NCI-H526 (cell line): ENCODE measurements at places on chromosomes 3 and 15.

DNA sequence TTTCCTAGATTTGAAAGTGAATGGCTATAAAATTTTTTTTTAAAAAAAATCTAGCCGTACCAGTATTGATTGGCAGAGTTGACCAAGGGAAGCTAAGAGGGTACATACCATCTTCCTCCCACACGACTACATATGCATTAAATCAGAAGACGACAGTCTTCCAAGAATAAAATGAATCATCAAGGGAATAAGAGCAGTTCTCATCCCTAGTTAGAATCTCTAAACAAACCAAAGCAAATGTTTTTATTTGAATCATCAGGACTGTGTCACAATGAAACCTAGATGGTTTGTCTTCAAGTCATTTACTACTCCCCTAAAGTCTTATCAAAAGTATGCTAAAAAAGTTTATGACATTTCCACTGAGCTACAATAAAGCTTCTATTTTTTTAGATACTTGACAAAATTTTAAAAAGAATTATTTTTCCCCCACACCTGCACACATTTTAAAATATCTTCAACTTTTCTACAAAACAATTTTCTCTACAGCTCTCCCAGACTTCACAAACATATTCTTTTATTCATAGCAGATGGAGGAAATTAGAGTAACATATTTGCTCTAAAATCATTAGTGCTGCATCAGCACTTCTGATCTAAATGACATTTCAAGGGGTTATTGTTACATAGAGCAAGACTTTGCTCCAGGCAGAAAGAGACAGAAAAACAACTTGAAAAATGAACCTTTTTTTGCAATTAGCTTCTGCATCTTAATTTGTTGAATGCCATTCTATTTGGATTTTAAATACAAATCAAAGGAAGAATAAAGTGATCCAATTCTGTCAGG, 547.1 kb downstream of the FHIT start:
- DNase-seq = no peak

GRCh38 chr15:52551762-52552161, 17.1 kb downstream of the ARPP19 start:
- DNase-seq = no peak

DNA sequence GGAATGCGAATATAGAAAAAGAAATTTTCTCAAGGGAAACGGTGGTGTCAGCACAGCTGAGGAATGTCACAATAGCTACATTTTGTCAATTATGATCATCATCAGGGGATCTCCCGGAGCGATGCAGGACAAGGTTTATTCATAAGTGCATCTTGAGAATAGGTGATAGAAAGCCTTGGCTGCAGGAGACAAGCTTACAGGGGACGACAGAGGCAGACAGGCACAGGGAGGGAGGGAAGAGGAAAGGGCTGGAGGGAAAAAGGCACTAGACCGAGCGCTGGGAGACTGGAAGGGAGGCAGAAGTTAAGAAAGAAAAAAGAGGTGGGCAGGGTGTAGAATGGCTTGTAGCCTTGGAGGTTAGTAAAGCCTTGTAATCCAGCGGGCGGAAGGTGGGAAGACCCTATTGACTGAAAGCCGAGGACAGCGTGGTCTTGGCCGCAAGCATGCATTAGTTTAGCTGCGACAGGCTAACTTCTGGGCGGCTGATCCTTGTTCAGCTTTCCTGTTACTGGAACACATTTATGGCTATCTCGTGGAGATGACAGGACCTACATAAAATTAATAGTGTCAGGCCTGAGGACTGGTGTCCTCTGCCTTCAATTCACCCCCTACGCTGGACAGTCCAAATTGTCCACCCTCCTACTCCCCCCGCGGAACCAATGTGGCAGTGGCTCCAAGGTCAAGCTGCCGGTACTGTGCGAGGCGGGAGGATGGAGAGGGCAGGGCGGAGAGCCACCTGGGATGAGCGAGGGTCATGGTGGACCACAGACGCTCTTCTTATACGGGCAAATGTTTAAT, 1.4 kb upstream of the NECTIN3 start:
- no peak for DNase-seq

DNA sequence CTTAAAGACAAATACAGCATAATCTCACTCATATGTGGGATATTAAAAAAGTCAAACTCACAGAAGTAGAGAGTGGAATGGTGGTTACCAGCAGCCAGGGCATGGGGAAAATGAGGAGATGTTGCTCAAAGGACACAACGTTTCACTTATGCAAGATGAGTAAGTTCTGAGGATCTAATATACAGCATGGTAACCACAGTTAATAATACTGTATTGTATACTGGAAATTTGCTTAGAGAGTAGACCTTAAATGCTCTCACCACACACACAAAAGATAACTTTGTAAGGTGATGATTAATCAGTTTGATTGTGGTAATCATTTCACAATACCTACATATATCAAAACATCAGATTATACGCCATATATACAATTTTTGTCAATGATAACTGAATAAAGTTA, 60.0 kb downstream of the MYH15 start:
- no peak for DNase-seq

DNA sequence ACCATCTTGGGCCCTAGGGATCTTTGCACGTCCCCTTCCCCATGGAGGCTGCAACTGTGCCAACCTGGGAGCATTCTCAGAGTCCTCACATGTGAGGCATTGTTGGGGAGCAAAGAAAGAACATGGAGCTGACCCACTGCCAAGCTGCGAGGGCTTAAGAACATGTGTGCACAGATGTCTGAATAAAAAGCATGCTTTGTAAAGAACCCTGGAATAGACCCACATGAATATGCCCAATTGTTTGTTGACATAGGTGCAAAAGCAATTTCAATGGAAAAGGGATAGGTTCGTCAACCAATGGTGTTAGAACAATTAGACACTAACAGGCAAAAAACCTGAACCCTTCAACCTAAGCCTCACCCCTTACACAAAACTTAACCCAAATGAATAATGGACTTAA, 9.3 kb downstream of the PGPEP1L start:
- no peak for DNase-seq

DNA sequence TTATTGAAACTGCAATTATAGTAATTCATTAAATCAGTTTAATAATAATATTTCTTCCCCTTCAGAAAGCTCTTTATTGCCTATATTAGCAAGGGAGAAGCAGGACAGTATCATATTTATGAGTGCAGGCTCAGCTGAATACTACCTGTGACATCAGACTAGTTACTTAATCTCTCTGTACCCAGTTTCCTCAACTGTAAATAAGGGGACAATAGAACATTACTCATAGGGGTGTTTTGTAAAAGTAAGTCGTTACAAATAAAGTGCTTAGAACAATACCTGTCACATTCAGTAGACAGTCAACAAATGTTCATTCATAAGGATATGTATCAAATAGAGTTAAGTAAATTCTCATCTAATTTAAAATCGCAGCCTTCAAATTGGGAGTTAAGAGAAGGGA, 12.1 kb upstream of the VPS39 start:
- DNase-seq = no peak

- DNase-seq = no peak
Observed at GRCh38 chr3:88059380-88060170, 520 bp downstream of the ZNF654 start.

DNA sequence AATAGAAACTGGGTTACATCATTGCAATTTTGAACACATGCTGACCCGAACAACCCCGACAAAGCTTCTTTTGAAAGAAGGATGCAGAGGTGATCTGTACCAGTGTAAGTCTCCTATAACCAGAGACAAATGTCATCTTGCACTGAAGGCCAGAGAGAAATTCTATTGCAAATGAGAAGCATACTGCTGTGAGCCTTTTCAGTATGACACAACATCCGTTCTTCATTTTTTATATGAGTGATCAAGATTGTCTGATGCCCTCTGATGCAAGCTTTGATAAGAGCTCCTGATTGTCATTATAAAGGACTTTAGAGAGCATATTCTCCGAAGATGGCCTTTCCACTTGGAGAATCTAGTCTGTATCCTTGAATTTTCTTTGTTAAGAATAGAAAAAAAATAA, 36.9 kb downstream of the PCOLCE2 start:
- DNase-seq = no peak

GRCh38 chr3:158773845-158774830, 27.7 kb upstream of the MFSD1 start:
- DNase-seq = no peak
